ENCODE measurements at places on chromosomes 12 and 14.

GRCh38 chr12:113040722-113041171 is 15.8 kb upstream of the DTX1 start:
- no peak for DNase-seq

DNA sequence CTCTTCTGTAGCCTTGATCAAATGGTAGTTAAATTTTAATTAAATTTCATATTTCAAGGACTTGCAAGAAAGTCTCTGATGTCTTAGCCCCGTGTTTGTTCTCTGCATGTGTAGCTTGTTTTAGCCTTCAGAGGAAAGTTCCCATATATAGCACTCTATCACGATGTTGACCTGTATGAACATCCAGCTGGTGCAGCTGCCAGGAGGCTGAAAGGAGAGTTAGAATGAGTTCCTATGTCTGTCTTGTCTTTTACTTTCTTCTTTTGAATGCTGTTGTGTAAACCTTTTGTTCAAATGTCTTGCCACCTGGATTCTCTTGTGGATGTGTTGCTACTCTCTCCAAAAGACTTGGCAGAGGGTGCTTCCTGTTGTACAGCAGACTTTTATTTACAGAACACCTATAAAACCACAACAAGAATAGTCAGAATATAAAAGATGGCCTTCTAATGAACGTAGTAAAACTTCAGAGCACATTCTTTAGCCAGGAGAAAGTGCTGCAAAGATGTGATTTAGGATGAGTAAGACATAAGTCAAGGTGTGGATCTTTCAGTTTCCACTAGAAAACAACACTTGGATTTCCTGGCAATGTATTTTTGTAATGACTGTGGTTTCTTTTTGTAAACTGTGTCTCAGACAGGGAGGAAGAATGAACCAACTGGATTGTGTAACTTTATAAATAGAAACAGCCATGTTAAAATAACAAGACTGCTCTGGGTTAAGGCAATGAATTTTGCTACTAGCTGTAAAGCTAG is 17.2 kb downstream of the NAV3 start:
- peak; percentile 44 for DNase-seq

- no peak for DNase-seq
Measured at GRCh38 chr12:6772726-6773589, 638 bp downstream of the LAG3 start.

DNA sequence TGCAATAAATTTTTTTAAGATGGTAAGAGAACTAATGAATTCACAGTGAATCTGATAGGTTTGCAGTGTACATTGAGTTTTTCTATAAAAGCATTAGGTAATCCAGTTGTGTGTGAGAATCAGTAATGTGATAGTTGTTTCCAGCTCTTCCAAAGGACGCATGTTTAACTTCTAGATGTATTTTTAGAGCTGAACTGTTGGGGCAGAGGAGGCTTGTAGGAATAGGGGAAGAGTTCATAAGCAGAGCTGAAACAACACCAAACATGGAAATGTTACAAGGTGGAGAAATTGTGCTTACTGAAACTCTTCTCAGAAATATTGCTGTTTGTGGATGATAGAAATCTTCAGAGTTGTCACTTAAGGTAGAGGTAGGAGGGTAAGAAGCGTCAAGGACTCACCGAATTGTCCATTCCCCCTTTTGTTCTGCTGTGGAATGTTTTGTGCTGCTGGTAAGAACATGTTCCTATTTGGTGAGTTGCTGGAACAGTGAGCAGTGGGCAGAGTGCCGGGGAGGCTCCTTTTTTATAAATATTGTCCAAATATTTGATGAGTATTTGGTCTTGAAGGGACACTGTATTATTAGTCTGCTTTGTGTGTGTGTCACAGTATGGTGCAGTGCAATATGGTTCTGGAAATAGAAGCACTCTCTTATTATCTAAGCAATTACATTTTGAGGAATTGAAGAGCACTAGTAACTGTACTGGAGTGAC is 76.7 kb downstream of the ANO6 start:
- no peak for DNase-seq

DNA sequence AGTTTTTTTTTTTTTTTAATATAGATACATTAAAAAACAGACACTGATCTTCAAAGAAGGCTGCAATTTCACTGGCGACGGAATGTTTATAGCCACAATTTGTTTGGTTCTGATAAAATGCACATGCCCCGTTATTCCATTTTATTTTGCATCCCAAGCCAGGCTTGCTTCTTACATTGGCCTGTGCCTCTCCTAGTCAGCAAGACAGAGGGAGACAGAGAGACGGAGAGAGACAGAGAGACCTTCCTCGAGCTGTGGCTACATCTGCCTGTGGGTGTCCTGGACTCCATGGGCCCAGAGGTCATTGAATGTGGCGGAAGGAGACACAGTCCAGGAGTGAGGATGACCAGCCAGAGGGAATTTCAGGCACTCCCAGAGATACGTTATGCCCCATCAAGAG is 926.6 kb downstream of the VRK1 start:
- DNase-seq: no peak

DNA sequence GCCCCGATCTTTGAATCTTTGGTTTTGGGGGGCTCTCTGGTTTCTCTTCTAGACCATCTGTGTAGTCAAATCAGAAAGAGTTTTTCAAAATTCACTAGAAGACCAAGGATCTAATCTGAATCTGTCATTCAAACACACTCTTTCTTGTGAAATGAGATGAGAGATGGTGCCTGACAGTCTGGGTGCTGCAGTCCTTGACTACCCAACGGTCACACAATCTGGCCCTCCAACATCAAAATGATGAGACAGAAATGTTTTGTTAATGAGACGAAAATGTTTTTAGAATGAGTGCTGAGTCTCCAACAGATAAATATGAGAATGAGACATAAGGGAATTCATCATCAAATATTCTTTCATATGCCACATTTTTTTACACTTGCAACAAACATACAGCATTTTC is 695.7 kb upstream of the USP15 start:
- no peak for DNase-seq

GRCh38 chr14:88866305-88866704 is 41.9 kb downstream of the TTC8 start:
- no peak for DNase-seq

- no peak for DNase-seq
Measured at GRCh38 chr12:111435661-111436201, 30.0 kb downstream of the SH2B3 start.

DNA sequence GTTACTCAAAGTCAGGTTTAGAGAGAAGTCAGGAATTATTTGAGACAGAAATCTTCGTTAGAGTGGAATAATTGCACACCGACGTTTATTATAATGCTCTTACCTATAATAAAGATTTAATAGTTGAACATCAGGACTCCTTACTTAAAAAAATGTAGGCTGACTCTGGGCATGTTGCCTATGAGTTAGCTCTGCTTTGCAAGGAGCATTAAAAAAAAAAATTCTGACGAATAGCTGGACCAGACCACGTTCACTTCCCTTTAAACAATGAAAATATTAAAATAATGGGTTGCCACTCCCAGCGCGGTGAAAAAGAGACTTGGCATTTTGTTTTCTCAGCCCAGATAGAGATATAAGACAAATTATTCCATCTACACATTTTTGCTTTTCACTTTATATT is 574 bp upstream of the FANCM start:
- peak; percentile 67 for DNase-seq

- no peak for DNase-seq
Measured at GRCh38 chr14:68749487-68750475, 43.1 kb downstream of the ZFP36L1 start.

GRCh38 chr14:35687335-35687939 is 121.7 kb downstream of the RALGAPA1 start:
- no peak for DNase-seq

DNA sequence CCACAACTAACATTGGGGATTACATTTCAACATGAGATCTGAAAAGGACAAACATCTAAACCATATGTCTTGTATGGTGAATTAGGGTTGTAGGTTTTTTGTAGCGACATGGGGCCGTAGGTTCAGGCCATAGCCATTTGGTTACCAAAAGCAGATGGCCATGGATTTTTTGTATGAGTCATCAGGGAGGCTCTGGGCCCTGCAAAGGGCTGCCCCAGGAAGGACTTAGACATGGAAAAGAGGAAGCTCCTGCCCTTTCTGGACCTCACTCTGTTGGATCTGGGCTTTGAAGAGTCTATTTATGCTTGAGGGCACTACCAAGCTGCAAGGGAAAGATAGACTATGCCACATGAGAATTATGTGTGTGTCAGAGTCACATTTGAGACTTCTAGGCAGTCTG is 89.3 kb upstream of the DHRS4 start:
- no peak for DNase-seq

- DNase-seq: no peak
Measured at GRCh38 chr14:36208690-36209278, 32.3 kb upstream of the PTCSC3 start.

- DNase-seq: no peak
Measured at GRCh38 chr12:8841778-8842177, 19.4 kb downstream of the A2ML1 start.

DNA sequence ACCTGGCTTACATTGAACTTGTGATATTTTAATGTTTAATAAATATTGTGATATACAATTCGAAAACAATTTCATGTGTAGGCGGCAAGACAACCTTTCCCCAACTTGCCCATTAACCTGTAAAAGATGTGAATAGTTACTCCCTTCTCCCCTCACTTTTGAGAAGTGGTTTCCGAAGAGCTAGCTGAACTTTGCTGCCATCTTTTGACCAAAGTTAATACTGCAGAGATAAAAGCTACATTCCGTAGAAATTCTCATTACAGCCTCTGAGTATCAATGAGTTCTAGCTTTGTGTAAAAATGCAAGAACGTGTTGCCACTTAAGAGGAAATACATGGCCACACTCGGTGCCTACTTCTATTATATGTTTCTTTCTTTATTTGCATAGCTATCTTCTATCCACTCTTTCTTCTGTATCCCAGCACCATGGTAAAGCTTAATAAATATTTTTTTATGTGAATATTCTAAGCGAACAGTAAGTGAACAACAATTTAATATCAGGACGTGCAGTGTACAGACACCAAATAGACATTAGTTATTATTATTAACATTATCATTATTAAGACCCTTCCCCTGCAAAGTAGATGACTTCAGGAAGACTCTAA is 105.1 kb upstream of the TMEM260 start:
- no peak for DNase-seq

DNA sequence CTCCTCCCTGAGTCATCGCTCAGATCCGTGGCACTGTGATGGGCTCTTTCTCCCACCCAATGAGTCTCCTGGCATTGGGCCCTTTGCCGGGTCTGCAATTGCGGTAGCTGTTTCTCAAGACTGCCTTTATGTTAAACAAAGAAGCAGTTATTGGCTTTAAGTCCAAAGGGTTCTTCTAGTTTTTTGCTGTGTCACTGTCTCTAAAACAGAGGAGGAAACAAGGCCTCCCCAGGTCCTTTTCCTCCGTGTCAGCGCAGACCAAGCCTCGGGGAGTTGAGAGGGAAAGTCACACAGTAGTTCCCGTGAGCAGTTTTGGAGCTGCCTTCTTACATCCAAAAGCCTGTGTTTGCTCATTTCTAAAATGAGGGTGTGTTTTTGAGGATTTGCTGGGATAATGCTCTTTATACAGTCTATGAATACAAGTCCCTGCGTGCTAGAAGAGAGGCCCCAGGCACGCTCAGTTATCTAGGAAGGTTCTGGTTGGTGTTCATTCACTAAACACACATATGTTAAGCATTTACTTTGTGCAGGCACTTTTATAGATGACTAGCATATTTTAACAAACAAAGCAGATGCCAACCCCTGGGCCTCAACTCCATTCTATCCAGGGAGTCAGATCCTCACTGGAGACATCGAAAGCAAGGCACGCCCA is 126.0 kb upstream of the PZP start:
- DNase-seq: no peak

GRCh38 chr14:61925043-61925442 is 162.8 kb downstream of the SNAPC1 start:
- DNase-seq: no peak
